Retinal pigment epithelial cell (primary cell): ENCODE measurements at places on chromosomes 3 and 15.

GRCh38 chr3:47421741-47422649 is 41.2 kb downstream of the PTPN23 start:
- no peak for DNase-seq

- no peak for DNase-seq
These were observed 117.7 kb downstream of the FOXB1 start for GRCh38 chr15:60121845-60122244.

DNA sequence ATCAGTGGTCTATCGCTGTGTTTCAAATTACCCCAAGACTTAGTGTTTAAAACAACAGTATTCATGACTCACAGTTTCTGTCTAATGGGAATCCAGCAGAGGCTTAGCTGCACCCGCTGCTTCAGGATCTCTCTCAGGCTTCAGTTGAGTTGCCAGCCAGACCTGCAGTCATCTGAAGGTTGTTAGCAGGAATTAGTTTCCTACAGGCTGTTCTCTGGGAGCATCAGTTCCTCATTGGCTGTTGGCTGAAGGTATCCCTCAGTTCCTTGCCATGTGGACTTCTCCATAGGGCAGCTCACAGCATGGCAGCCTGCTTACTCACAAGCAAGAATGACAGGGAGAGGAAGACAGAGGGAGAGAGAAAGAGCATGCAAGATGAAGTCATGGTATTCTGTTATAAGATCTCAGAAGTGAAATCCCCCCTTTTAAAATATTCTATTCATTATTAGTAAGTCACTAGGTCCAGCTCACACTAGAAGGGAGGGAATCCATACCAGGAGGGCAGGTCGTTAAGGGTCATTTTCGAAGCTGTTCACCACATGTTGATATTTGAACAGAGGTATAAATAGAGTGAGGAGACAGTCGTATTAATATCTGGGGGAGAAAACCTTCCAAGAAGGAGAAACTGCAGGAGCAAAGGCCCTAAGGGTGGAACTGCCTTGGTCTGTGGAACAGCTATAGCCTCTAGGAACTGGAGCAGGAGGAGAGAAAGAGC is 473.9 kb upstream of the PPP2R3A start:
- no peak for DNase-seq

DNA sequence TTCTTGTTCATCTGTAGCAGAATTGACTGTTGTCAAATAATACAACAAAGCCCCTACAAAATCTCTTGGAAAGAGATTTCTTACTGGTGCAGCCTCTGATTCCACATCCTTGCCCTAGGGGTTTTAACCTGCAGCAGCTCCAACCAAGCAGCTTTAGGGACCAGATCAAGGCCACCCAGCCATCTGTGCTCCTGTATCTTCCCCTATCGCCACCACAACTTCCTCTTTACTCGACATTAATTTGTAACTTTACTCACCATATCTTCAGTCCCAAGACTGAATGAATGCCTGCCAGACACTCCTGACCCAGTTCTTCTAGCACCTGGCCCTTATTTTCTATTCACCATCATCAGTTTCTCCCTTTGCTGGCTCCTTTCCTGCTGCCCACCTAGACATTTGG is 156.6 kb upstream of the IL12A start:
- DNase-seq, result no peak

DNA sequence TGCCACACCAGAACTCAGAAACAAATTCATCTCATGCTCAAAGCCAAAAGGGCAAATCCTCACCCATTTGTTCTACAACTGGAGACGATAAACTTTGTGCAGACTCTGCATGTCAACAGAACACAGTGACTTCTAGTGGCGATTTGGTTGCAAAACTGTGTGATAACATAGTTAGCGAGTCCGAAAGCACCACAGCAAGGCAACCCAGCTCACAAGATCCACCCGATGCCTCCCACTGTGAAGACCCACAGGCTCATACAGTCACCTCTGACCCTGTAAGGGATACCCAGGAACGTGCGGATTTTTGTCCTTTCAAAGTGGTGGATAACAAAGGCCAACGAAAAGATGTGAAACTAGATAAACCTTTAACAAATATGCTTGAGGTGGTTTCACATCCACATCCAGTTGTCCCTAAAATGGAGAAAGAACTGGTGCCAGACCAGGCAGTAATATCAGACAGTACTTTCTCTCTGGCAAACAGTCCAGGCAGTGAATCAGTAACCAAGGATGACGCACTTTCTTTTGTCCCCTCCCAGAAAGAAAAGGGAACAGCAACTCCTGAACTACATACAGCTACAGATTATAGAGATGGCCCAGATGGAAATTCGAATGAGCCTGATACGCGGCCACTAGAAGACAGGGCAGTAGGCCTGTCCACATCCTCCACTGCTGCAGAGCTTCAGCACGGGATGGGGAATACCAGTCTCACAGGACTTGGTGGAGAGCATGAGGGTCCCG is 199.7 kb downstream of the AKAP13 start:
- DNase-seq, result no peak

GRCh38 chr15:85913461-85913860 is 118.7 kb upstream of the KLHL25 start:
- no peak for DNase-seq

DNA sequence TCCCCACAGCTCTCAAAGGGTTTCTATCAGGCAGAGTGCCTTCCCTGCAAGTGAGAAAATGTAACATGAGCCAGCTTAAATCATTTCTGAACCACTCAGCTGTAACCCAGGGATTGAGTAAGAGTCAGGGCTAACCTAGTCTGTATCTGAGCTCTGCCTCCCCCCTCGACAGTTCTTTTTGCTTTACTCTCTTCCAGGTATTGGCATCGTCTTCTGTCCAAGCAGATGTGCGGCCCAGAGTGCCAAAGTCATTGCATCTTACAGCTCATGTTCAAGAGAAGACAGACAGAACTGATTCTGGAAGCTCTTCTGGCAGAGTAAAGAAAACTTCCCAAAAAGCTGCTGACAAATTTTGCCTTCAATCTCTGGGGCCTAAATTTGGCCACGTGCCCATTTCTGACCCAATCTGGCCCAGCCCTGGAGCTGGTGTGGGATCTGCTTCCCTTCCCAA is 74.8 kb downstream of the ABHD5 start:
- no peak for DNase-seq

GRCh38 chr3:195762249-195762585 is 41.4 kb downstream of the MUC20 start:
- DNase-seq, result no peak

DNA sequence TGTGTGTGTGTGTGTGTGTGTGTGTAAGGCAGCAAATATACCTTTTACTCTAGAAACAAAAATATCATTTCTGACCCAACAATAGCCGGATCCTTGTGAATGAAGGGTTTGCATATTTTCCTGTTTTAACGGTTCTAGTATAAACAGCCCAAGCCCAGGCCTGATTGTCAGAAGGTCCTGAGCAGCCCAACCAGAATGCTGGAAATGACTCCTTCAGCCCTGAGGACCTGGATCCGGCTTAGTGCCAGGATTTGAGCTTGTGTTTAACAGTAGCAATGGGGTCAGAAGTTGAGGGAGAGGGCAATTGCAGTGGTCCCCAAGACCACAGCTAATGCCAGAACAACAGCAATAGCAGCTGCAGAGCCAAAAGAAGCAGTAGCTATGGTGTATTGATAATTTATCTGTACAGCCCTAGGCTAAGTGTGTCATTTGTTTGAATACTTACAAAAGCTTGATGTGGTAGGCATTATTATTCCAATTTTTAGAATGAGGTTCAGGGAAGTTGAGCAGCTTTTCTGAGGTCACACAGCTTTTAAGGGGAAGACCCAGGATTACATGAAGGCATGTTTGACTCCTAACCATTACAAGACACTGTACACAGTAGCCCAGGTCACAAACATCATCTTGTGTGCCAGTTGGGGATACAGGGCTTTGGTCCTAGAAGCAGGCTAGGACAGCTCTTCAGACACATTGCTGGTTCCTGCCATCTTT is 12.8 kb downstream of the FOXL2 start:
- no peak for DNase-seq

DNA sequence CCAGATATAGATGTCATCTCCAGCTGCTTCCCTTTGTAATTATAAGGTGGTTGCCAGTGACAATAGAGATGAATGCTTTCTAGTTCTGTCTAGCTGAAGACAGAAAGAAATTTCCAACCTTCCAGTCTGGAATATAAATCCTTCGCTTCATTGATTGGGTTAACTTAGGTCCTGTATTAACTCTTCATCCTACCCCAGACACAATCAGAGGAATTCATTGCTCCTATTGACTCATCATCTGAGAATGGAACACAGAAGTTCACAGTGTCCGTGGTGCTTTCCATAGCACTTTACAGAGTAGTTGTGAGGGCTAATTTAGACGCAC is 241.4 kb downstream of the NFKBIZ start:
- DNase-seq, result no peak

GRCh38 chr3:38646062-38646461 is 3.4 kb downstream of the SCN5A start:
- DNase-seq, result no peak

- DNase-seq, result no peak
These were observed 1.9 kb upstream of the ARL6IP5 start for GRCh38 chr3:69082805-69083204.
